Stimulated activated CD8-positive, alpha-beta memory T cell treated with anti-CD3 and anti-CD28 coated beads, Interleukin-12 subunit alpha, Interleukin-12 subunit beta, amount 100 ng/mL, for 4 hours (primary cell): ENCODE measurements at places on chromosomes 2 and 18.
A peak's percentile ranks its signal among the peaks of the same experiment; 100 is the strongest.

GRCh38 chr2:216909541-216910210, 49.8 kb upstream of the TNP1 start:
- no peak for DNase-seq

- DNase-seq, result no peak
Observed at GRCh38 chr18:73043211-73043610, 175.4 kb upstream of the NETO1 start.

- no peak for DNase-seq
Observed at GRCh38 chr2:213016984-213017351, 134.4 kb downstream of the IKZF2 start.

- no peak for DNase-seq
Observed at GRCh38 chr2:45943219-45944044, 292.0 kb downstream of the PRKCE start.

GRCh38 chr2:11031876-11032275, 120.1 kb downstream of the KCNF1 start:
- no peak for DNase-seq

GRCh38 chr2:22403748-22404147, 981.2 kb upstream of the KLHL29 start:
- no peak for DNase-seq

GRCh38 chr2:1140389-1141003, 189.8 kb downstream of the SNTG2 start:
- peak; percentile 20 for DNase-seq

DNA sequence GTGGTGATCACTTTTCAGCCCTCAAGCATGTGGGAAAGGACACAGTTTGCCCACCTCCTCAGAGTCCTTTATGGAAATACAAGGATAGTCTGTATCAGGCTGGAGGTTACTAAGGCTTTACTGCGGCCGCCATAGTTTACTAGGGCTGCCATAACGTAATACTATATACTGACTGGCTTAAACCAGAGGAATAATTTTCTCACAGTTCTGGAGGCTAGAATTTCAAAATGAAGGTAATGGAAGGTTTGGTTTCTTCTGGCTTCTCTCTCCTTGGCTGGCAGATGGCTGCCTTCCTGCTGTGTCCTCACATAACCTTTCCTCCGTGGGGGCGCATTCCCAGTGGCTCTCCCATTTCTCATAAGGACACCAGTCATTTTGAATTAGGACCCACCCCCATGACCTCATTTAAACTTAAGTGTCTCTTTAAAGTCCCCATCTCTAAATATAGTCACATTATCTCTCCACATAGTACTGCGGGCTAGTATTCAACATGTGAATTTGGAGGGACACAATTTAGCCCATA, 12.5 kb upstream of the ATIC start:
- no peak for DNase-seq

GRCh38 chr2:5176764-5177163, 515.4 kb upstream of the SOX11 start:
- no peak for DNase-seq

DNA sequence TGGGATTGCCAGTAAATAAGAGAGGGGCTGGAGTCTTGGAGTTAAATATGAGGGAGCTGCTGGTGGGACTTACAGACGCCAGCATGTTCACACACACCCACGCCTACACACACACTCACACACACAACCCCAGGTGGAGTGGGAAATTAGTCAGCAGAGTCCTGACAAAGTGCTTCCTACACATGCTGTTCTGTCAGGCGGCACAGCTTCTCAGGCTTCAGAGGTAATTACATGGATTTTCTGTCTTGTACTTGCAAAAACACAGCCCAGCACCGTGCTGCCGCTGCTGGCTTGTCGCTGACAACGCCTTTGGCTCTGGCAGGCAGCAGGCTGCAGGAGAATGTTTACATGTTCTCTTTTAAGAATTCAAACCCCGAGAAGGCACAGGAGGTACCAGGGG, 1186.3 kb upstream of the CELF4 start:
- DNase-seq, result no peak

DNA sequence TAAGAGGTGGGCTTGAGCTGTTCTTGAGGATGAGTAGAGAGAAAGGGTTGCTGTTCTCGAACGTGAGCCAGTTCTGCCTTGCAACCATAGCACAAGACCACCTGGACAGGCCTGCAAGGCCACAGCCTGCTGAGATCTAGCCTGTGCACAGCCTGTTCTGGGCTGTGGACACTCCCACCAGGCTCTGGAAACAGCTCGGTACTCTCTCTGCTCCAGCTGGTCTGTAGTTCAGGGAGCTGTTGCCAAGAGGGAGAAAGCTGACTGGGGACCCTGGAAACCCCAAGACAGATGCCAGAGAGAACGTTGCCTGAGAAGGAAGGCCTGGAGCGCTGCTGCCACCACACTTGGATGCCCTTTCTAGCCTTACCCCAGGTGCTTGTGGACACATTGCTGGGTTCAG, 69.8 kb downstream of the CTIF start:
- no peak for DNase-seq

DNA sequence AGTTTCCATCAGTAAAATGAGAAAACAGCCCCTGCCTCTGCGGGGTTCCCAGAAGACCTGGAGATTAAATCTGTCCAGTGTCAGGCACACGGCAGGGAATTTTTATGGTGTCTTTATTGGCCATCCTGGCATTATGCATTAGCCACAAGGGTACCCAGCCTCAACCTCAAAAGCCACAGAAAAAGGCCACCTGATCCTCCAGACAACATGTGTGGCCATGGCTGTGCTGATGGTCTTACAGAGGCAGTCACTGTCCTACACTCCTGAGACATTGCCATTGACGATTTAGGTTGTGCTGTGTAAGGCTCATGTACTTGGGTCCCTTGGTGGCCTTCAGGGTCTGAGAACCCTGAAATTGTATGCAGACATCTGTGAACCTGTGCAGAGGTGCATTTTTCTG, 115.6 kb downstream of the SMAD7 start:
- DNase-seq, result no peak

DNA sequence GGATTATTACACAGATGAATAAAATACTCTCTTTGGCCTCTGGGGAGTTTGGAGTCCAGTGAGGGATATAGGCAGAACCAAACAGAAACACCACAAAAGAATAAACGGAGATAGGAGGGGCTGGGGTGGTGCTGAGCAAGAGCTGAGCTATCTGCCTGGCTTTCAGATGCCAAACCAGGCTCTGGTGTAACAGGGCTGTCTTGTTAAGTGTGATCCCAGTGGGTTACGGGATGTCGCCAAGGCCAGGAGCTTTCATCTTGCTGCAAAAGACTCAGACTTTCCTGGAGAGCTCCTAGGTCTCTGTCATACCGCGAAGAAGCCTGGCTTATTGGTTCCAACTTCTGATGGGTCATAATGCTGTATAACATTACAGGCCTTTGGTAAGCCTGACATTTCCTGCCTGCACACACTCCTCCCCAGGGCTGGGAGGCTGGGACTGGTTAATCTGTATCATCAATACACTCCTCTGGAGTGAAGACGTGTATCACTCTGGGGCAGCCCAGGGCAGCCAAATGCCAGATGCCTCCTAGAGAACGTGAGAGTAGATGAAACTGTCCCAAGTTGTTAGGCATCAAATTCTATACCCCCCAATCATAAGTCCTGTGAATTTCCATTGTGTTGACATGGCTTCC, 60.5 kb downstream of the STPG4 start:
- DNase-seq, result no peak
